ENCODE measurements at places on chromosomes 5 and 9.

DNA sequence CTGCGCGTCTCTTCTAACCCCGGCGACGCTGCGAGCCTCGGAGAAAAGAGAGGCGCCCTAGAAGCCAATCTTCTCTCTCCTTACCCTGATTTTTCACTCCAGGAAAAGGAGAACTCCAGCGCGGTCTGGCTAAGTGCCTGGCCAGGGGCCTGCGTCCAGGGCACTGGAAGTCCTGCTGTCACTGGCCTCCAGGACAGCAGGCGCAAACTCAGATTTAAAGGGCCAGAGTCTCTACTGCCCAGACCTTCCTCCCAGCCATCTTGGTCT is 553 bp upstream of the FOXB2 start:
- no peak for DNase-seq

DNA sequence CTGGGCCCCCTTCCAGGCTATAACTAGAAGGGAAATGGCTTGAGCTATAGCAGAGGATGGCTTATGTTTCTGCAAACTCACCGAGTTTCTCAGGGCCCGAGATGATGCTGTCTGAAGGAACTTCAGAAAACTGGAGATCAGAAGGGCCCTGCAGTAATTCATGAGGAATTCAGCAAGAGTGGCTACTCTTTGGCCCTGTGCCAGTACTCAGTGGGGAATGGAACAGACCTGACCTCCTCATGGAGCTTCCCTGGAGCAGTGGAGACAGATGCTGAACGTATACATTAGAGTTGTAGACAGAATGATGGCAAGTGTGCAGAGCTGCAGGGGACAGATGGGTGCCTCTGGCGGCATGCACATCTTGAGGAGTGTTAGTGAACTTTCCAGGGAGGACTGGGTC is 17.3 kb upstream of the SMIM32 start:
- DNase-seq = no peak

GRCh38 chr5:4068171-4068570 is 472.5 kb downstream of the IRX1 start:
- no peak for DNase-seq

- DNase-seq = no peak
Measured at GRCh38 chr5:97067296-97067850, 75.0 kb downstream of the LIX1 start.

GRCh38 chr5:41747708-41748107 is 122.5 kb downstream of the OXCT1 start:
- DNase-seq = no peak

- no peak for DNase-seq
Measured at GRCh38 chr5:62268792-62269191, 37.2 kb upstream of the KIF2A start.

GRCh38 chr9:133604214-133604613 is 5.0 kb downstream of the FAM163B start:
- no peak for DNase-seq

GRCh38 chr5:175379867-175380266 is 64.1 kb downstream of the DRD1 start:
- no peak for DNase-seq

DNA sequence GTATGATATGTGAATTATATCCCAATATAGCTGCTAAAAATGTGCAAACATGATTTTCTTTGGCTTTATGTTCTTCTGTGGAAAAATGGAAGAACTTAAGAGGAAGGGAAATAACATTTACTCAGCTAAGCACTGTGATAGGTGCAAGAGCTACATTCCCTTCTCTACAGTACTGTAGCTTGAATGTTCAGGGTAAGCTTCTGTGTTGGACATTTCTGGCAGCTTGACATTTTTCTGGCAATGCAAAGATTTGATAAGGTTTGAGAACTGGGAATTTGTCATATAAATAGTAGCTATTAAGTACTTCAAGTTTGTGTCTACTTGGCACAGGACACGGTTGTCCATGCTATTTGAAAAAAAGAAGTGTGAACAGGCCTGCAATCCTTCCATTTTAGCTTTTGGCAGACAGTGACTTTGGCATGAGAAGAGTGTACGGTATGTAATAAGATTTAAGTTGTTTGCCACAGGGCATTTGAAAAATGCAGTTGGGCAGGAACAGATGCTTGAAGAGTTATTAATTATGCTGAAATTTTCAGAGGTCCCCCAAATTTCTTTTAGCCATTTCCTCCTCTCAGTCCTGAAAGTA is 77.6 kb downstream of the KIF4B start:
- DNase-seq = no peak

- no peak for DNase-seq
Measured at GRCh38 chr5:122195802-122196394, 66.6 kb downstream of the ZNF474 start.

DNA sequence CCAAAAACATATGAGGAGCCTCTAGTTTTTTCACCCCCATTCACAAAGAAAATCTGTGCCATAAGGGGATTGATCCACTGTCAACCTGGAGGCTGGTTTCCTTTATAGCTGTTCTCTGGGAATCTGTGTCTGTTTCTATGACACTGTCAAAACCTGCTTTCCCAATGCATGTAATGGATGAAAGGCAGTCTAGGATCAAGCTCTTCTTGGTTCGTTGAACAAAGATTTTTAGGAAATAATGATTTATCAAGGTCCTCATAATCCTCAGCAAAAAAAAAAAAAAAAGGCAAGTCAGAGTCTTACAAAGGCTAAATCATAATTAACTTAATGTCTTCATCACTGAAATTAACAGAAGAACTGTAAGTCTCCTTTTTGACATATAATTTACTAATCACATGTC is 16.0 kb downstream of the EPB41L4A start:
- no peak for DNase-seq

GRCh38 chr9:107144475-107144874 is 138.6 kb upstream of the RAD23B start:
- no peak for DNase-seq

DNA sequence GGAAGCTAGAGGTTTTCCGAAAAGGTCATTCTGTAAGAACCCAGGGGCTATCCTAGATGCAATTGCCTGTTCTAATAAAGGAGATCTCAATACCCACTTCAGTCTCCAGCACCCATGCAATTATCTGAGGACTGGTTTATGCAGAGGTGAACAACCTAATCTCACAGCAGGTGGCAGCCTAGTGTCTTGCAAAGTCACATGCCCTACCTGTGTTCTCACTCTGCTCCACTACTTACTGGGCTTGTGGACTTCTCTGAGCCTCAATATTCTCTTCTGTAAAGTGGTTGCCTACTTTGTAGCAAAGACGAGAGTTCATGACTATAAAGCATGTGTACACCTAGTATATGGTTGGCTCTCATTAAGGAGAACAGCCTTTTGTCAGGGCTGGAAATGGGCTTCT is 21.0 kb upstream of the ALDH1B1 start:
- DNase-seq = no peak

GRCh38 chr9:82299870-82300269 is 311.3 kb downstream of the SPATA31D1 start:
- DNase-seq = no peak

- no peak for DNase-seq
Measured at GRCh38 chr5:136079195-136079985, 50.6 kb downstream of the TGFBI start.

- DNase-seq = no peak
Measured at GRCh38 chr9:31028137-31028536, 1356.3 kb upstream of the ACO1 start.

Data from stimulated activated CD4-positive, alpha-beta T cell treated with anti-CD3 and anti-CD28 coated beads, Interleukin-15, amount 100 ng/mL, for 1 hour (primary cell).